ENCODE measurements at places on chromosomes 2 and 18.

- no peak for DNase-seq
Measured at GRCh38 chr2:38754506-38754905, 3.3 kb upstream of the SRSF7 start.

GRCh38 chr2:23625726-23626125 lies 240.7 kb downstream of the KLHL29 start:
- no peak for DNase-seq

DNA sequence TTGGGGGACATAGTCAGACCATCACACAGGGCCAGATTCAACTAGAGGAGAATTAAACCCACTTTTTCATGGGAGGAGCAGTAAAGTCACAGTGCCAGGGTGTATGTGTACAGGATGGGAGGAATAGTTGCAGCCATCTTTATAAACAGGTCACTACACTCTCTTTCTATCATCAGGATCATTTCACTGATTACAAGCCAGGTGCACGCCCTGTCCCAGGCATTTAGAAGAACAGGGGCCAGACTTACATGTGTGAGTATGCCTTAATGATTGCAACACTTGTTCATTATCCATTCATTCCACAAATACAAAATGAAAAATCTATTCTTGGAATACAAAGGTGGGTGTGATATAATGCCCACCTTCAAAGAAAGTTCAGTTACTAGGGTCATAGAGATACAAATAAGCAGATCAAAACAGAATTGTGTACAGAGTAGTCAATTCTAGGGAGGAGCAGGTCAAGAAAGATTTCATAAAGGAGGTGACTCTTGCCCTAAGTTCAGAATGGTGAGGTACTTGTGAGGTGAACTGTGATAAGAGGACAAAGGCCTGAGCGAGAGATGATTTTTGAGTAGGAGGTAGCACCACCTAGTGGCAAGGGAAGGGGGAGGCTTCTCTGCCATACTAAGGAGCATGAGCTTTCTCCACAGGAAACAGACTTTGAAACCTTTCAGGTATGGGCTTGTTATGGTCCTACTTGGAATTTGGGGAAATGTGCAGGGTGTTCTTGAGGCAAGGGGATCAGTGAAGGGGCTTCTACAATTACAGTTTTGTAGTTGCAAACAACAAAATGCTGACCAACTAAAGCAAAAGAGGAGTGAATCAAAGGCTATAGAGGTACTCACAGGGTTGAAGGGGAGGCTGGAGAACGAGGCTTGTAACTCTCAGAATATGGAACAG lies 156.3 kb downstream of the SUCLG1 start:
- DNase-seq, result no peak

DNA sequence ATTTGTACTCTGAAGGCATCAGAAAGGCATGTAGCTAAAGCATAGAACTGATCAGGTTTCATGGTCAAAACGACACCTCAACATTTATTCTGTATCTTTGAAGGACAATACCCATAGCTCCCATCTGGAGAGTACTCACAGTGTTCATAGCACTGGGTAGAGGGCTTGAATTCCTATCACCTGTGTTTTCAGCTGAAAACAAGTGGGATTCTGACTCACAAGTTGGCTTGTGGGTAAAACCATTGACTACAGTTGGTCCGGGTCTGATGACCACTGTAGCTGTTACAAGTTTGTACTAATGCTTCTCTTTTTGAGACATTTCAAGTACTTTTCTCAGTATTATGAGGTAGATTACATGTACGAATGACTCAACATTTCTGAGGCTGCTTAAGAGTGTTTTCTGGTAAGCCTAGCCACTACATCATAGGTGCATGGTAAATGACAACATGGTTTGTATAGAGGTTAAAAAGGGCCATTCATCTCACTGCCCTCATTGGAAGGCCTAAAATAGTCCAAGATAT lies 68.6 kb upstream of the PELI1 start:
- no peak for DNase-seq

- DNase-seq, result no peak
Measured at GRCh38 chr2:127185093-127185492, 35.0 kb downstream of the CYP27C1 start.

- no peak for DNase-seq
Measured at GRCh38 chr18:35158728-35159450, 81.9 kb upstream of the ZNF397 start.

GRCh38 chr2:218391202-218391601 lies 8.5 kb upstream of the CTDSP1 start:
- DNase-seq, result no peak

DNA sequence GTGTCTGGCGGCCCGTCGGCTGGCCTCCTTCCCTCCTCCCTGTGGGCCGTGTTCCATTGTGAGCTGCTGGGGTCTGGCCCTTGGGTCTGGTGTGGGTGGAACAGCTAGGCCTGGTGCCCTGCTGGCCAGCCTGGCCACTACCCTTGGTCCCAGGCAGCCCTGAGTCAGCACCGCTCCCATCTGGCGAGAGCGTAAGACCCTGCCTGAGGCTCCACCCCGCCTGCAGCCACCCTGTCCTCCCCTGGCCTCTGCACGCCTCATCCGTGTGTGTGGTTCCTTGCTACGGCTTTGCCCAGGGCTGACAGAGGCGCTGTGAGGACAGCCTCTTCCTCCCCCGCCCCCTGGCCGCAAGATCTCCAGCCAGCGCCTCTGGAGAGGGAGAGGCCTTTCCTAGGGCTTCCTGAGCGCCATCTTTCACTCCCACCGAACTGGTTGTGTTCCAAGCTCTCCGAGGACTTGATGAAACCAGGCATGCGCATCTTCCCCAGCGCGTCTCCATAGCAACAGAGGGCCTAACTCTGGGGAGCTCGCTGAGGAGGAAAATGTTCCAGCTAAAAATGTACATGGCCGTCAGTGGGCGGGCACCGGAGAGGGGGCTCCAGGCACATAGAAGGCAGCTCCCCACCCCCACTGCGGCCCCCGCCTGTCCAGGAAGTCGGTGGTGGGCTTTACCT lies 83.0 kb downstream of the STPG4 start:
- DNase-seq, result no peak

DNA sequence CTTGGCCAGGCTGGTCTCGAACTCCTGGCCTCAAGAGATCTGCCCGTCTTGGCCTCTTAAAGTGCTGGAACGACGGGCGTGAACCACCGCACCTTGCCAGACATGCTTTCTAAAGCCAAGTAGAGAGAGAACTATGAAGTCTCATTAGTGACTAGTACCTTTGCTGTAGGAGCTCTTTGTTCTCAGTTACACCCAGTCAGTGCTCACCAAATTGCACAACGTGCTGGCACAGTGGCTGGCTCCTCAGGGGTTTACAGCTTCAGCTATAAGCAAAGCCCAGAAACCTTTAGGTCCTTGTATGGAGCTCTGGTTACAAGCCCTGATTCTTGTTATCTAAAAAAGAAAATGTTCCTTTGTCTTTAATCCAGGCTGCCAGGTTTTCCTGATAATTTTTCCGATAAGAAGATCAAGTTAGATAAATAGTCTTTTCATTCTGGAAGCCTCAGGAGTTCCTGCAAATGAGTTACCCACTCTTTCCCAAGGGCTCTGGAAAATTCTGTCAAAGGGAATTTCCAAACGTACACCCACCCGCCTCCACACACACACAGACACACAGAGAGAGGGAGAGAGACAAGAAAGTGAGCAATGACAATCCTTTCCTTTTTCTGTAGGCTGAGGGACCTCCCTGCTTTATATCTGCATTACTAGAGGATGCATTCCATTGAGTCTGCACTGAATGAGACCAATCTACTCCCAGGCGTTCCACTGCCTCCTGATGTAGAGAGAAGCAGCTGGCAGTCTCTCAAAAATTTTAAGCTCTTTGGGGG lies 100.2 kb upstream of the CSRNP3 start:
- no peak for DNase-seq

GRCh38 chr2:157336137-157337010 lies 10.8 kb upstream of the ERMN start:
- DNase-seq, result no peak

DNA sequence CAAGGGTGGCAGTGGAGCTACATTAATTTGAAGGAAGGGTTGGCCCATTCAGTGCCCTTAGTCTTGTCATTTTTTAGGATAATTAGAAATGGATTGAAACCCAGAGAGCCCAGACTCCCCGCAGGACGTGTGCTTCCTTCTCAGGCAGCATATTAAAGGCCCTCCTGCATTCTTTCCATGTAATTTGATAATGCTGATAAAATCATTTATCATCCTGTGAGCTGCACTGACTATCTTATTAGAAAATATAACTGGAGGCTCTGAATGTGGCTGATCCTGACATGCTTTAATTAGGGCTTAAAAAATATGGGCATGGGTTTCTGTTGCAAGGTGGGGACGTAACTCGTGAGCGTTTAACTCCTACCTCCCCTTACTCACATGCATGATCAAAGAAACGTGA lies 148.1 kb downstream of the ACKR3 start:
- DNase-seq, result no peak

DNA sequence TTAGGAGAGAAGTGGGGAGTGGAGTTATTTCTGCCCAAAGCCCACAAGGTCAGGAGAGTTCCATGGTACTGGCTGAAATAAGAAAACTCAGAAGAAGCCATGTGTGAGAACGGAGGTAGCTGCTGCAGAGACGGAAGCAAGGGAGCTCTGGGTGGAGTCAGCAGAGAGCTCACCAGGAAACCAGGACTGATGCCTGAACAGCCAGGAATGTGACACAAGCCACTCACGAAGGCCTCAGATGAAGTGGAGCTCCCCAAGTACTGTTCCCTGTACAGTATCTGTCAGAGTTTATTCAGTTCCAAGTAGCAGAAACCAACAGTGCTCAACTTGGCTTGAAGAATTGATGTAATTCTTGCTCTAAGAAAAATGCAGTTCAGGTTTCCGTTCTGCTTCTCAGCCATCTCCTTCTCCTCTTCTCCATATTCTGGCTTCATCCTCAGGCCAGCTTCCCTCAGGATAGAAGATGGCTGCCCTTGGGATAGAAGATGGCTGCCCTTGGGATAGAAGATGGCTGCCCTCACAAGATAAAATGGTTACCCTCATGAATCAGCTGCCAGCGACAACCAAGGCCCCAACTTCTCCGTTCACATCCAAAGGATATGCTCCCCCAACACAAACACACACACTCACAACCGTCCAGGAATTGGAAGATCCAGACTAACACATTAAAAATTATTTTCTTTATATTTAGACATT lies 117.4 kb upstream of the SH3BP4 start:
- no peak for DNase-seq

- no peak for DNase-seq
Measured at GRCh38 chr2:106208874-106209273, 14.8 kb upstream of the UXS1 start.

- DNase-seq, result no peak
Measured at GRCh38 chr2:12607971-12608370, 108.8 kb upstream of the TRIB2 start.

GRCh38 chr2:1049691-1050090 lies 99.0 kb downstream of the SNTG2 start:
- no peak for DNase-seq

- DNase-seq, result no peak
Measured at GRCh38 chr2:204012072-204012653, 75.6 kb downstream of the ICOS start.
